HS-5 (cell line): ENCODE measurements at places on chromosomes 11 and 22.

DNA sequence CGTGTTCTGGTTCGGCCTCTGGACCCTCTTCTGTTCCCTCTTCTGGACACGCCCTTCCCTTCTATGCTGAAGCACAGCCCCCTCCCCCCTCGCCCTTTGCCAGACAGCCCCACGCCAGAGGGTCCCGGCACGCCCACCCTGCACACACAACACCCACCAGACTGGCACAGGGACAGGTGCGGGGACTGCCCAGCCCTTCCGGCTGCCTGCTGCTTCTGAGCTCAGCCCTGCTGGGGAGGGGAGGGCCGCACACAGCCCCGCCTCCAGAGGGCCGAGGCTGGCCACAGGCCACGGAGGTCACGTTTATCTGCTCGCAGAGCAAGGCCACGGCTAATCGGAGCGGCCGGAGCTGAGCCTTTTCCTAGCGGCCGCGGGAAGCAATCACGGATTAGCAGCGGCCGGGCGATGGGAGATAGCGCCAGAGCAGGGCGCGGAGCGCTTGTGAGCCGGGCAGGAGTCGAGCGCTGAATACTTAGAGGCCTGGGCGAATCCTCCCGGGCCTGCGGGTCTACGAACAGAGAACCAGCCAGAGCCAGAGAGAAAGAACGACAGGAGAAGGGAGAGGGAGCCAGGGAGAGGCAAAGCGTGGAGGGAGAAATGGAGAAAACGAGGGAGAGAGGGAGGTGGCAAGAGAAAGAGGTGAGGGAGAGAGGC is 21.5 kb downstream of the OTUB1 start:
- DNase-seq: no peak

- no peak for DNase-seq
These were observed 187.3 kb upstream of the SYT13 start for GRCh38 chr11:45473341-45473895.

DNA sequence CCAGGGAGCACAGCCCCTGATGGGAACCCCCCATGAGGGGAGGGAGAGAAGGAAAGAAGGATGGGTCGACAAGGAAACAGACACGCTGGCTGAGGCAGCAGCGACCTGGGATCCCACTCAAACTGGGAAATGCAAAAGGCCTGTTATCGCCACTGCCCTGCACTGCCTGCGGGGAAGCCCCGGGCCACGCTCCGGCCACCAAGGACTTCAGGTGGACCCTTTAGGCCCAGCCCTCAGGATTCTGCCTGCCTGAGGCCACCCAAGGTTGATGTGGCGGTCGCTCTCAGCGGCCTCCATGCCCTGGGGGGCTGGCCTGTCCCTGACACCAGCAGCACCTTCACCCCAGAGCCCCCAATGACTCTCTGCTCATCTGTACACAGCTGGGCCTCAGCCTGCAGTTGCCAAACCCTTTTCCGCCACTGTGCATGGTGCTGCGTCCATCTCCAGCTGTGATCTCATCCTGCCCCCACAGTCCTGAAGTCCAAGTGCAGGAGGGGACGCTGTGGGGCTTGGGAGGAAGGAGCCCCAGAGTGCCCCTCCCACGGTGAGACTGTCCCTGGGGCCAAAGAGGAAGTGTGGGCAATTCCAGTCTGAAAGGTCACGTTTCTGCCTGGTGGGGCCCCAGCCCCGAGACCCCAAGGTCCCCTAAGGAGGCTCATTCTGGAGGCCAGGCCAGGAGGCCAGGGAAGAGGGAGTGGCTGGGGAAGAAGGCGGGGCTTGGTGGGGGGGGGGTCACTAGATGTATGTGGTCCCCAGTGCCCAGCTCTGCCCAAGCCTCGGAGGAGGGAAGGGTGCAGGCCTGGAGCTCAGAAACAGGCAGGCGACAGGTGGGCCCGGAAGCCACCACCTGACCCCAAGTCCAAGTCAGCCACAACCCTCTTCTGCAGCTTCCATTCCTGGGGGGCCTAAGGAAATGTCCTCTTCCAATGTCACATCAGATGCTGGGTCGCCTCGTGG is 31.6 kb downstream of the OSBPL5 start:
- no peak for DNase-seq

- DNase-seq: no peak
These were observed 355.6 kb upstream of the DDI1 start for GRCh38 chr11:103680826-103681225.

DNA sequence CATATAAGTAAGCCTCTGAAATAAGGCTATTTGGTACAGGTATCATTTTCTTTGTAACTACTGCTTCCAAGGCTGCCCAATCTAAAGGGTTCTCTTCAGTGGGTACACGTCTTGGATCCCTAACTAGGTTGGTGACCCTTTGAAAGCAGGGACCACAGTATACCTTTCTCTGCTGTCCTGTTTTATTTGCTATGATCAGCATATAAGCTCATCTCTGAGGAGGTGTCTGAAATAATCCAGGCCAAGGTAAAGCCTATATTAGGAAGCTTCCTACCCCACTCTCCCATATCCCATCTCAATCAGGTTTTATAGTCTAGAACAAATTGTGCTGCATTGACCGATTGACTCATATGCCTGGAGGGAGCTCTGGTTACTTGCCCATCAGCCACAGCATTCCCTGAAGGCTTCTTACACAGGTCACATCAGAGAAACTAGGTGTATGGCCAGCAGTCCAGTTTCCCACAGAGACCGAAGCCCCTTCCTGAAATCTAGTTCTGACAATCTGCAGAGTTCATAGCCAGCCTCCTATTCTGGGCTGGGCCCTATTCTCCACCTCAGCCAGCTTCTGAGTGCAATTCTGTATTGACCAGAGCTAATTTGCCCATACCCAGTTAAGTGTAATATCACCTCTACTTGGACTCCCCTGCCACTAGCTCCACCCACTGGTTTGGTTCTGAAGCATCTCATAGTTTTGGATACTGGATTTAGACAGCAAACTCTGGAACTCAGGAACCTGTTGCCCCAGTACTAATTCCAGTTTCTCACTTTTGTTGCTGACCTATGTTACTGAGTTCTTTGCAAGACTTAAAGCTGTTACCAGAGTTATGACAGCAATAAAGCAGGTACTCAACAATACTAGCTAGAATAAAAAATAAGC is 62.1 kb upstream of the ARHGAP20 start:
- no peak for DNase-seq

GRCh38 chr22:37314315-37315074 is 32.2 kb downstream of the CYTH4 start:
- DNase-seq: no peak

DNA sequence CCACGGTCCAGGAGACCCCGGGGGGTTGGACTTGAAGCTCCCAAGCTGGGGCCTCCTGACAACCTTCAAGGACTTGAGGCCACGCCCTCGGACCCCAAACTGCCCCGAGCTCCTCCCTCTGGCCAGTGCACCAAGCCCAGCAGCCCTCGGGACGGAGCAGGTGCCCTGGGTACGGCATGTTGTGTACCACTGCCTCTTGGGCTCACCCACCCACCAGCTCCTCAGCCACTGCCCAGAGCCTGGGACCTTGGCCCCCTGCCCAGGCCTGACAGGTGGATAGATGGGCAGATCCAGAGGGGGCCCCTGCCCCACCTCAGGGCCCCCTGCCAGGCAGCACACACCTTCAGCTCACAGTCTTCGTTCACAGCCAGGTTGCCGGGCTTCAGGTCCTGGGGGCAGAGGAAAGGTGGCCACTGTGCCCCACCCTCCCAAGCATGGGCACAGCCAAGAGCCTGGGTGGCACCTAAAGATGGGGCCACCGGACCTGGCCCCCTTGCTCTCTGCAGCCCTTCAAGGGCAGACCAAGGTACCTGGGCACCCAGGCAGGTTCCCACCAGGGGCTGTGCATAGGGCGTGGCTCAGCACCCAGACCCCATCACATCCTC is 5.1 kb downstream of the MAPK12 start:
- DNase-seq: no peak

DNA sequence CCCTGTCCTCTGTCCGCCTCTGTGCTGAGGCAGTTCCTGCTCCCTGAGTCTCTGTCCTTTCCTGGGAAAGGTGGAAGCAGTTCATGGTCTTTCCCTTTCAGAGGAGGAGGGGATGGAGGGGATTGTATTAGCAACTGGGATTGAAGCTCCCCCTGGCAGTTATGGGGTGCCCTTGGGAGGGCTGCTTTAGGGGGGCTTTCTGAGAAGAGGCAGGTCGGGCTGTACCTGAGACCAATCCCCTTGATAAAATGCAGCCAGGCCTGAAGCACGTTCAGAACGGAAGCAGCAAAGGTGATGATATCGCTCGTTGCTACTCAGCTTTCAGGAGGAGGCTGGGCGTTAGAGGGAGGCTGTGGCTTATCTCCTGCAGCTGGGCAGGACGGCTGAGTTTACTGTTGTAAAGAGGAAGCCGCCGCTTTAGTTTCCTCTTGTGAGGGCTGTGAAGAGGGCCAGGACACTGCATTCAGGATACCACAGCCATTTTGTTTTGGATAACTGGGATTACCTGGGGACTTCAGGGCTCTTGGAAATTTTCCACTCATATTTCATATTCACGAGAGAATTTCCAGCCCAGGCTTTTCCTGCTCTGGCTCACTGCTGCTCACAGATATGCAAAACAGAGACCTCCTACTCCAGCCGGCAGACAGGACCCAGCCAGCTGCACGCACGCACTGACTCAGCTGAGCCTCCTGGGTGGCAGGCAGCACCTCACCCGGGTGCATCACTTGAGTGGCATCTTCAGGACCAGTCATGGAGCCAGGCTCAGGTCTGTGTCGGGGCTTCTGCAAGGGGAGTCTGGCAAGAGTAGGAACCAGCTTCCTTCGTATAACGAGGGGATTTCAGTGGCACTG is 798 bp downstream of the AMPD3 start:
- peak; percentile 58 for DNase-seq

GRCh38 chr22:29528144-29528543 is 25.4 kb downstream of the THOC5 start:
- no peak for DNase-seq

DNA sequence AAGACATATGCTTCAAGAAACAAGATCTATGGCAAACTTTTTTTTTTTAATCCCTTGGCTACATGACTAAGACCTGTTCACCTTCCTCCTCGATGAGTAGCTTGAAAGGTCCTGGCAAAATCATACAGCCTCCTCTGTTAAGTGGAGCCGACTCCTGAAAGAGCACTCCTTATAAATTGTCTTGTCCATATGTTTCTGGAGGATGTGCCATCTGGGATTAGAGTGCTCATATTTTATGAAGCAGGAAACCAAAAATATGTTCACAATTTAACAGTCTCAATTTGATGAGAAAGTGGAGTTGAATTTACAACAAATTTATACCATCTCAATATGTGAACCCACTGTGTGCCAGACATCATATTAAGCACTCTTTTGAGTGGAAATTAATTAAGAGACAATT is 912.1 kb upstream of the FAT3 start:
- DNase-seq: no peak

DNA sequence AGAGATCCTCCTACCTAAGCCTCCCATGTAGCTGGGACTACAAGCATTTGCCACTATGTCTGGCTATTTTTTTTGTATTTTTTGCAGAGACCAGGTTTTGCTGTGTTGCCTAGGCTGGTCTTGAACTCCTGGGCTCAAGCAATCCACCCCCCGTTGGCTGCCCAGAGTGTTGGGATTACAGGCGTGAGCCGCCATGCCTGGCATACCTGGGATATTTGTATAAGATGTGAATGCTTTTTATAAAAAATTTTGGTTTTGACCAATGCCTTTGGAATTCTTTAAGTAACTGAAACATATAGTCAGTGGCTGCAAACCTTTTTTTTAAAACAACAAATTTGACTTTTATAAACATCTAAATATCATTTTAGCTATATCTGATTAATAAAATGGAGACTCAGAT is 42.4 kb downstream of the ADAMTS8 start:
- DNase-seq: peak; percentile 19

DNA sequence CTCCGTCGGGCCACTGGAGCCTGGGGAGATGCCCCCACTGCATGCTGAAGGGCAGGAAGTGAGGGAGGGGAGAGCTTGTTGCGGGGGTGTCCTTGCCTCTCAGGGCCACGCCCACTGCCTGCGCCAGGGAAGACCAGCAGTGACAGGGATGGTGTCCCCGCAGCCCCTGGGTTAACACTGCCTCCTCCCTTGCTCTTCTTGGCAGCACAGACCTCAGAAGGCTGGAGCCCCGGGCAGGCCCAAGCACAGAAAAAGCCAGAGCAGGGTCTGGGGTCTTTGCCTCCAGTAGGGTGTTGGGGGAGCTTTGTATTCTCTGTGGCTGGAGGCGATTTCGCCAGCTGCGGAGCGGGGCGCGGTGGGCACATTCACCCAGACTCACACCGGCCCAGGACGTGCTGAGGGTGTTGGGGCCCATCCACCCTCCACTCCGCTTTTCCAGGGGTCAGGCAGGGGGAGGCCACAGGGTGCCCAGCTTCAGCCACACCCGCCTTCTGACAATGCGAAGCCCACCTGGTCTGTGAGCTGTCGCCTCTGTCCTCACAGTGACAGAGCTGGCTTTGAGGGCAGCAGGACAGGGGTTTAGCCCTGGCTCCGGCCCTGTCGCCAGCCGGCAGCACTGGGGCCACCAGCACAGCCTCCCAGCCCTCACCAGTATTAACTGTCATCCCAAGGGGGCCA is 83.7 kb downstream of the CDKN1C start:
- no peak for DNase-seq

DNA sequence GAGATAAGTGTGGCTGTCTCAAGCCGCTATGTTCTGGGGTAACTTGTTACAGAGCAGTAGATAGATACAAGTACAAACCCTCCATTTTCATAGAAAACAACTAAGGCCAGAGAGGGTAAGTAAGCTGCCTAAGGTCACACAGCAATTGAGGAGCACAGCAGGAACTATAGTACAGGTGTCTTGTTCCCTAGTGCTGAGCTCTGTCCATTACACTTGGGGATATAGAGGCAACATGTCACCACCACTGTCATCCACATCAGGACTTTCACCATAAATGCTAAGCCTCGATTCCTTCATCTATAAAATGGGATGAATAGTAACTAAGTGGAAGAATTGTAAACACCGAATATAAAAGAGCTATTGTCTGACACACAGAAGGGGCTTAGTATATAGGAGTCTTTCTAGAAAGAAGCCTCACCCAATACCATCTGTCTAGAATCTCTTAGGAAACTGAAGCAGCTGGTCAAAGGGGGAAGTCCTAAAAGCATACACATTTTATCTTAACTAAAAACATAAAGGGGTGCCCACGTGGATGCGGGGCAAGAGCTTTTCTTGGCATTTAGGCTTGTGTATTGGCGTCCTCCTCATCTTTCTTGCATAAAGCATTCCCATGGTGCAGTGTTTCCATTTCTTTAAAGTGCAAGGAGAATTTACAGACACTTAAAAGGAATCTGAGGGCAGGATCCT is 93.8 kb upstream of the ALX4 start:
- DNase-seq: no peak

DNA sequence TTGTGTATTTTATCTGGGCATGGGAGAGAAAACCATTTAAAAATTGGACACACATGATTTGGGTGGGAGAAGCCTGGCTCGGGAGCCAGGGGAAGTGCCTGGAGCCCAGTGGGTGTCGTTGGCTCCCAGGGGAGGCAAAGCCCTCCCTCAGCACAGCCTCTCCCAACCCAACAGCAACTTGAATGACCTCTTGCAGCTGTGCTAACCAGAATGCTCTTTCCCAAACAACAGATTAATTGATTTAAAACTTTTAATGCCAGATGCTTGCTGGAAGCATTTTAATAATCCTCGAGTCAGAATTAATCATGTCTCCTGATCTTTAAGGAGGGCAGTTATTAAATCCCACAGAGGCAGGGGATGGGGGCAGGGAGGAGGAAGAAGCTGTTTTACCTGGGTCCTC is 401.6 kb downstream of the BUD13 start:
- no peak for DNase-seq

GRCh38 chr11:104275992-104276391 is 112.0 kb upstream of the PDGFD start:
- peak; percentile 8 for DNase-seq

GRCh38 chr11:115933564-115933963 is 429.3 kb upstream of the CADM1 start:
- no peak for DNase-seq

- no peak for DNase-seq
These were observed 76.2 kb downstream of the KCNC1 start for GRCh38 chr11:17810746-17811145.

GRCh38 chr11:72454791-72455190 is 20.5 kb upstream of the CLPB start:
- DNase-seq: no peak
